ENCODE measurements at places on chromosomes 4 and X. TPM values are rescaled to one million over a fixed set of nuclear protein-coding genes. Genes with fewer than 3 reads are reported as not detected.

The XAGE1A gene
- total RNA-seq, result not detected

GRCh38 chr4:87219632-87220093 is 755 bp downstream of the KLHL8 start:
- peak overlapping the region; percentile 86 for H3K27ac ChIP-seq
- peak; percentile 45 for DNase-seq
- H3K4me1 ChIP-seq, result no peaks in the 10 kb centered on the region
- no peaks in the 10 kb centered on the region for H3K36me3 ChIP-seq
- peak overlapping the region; percentile 73 for H3K4me3 ChIP-seq

DNA sequence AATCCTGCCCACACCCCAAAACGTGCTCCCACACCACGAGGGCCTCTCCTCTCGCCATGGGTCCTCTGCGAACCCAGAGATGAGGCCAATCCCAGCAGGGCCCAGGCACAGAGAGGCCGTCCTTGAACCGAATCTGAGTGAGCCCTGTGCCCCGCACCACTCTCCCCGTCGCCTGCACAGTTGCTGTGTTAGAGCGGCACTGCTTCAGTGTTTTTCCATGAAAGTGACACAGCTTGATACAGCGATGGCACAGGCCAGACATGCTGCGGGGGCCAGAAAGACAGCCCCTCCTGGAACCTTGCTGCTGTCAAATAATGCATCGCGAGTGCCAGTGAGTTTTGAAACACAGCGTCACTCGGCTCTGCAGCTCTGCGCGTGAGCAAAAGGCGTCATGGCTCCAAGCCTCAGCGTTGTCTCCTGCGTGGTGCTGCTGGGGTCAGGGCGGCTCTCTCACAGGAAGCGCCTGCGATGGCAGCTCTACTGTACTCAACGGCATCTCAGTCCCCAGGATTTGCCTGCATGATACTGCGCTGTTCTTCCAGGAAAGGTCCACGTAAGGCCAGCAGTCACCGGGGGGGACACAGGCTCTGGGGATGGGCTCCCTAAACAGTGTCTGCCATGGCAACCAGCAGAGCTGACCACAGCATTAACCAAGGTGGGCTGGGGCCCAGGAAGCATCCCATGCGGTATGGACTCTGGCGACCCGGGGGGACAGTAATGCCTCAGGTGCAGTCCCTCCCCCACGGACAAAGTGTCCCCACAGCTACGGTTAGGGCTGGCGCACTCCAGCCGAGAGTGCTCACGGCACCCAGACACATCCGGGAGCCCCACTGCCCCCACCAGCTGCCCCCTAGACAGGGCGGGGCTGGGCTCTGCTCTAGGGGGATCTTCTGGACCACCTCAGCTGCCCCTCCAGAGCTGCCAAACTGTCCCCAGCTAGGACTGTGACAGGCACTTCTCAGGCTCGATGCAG is 63.1 kb downstream of the ACOX3 start:
- DNase-seq, result no peak
- H3K4me3 ChIP-seq, result no peak overlapping the region
- H3K27ac ChIP-seq, result no peak overlapping the region
- no peaks in the 10 kb centered on the region for H3K36me3 ChIP-seq

The PPEF1 gene
- not detected for total RNA-seq

DNA sequence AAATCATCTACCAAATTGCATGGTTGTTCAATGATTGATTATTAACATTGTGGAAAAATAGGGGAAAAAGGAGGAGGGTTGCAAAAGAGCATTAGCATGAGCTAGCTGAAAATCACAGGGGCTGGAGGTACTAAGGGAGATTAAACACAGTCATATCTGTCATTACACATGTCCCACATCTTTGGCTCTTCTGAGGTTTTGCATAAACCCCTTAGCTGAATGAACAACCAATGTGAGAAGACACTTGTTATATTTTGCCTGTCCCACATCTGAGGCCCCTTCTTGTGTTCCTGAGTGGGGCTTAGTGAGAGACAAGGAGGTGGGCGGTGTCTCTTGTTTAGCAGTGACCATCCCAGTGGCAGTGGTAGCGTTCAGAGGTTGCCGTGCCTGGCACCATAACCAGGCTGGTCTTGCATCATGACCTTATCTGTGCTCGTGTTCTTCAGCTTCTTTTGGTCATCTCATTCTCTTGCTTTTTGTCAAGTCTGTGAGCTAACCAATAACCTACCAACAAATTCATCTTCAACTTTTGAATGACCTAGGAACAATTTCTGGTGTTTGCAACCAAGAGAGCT is 95.6 kb downstream of the MID1IP1 start:
- no peaks in the 10 kb centered on the region for H3K4me1 ChIP-seq
- no peak overlapping the region for H3K27ac ChIP-seq
- H3K4me3 ChIP-seq, result no peak overlapping the region

DNA sequence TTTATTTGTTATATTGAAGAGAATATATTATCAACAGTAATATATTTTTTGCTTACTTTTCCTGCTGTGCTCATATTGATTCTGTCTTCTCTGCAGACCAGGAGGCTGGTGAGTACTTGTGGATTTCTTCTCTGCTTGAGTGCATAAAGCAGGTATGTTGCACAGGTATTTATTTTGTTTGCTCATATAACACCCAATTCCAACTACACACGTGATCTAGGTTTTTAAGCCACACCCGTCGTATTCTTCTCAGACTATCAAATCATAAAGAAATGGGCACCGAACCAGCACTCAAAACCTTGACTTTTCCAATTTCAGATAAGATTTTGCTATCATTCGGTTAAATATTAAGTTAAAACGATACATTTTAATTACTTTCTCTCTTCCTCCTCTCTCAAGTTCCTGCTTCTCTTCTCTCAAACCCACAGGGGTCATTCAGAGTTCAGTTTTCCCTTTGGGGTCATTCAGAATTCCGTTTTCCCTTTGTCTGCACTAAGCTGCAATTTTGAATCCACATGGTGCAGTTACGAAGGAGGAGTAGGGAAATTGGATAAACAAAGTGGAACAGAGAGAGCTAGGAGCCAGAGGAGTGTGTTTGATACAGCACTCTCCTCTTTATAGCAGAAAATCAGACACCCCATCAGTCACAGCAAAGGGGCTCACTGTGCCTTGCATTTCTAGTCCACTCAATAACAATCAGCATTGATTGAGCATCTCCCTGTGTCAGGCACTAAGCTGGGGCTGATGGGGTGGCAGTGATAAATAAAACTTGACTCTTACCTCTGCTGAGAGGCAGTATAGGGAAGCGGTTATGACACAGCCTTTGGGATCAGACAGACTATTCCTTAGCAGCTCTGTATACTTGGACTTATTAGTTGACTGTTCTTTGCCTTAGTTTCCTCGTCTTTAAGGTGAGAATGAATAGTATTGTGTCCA is at the start of gene ADH1C:
Gene ADH1C, minus strand, starts transcription at position 145 of the 936 bp plus-strand sequence. Its CDS starts 71 bp downstream, at position 74.
- H3K27me3 ChIP-seq, result no peaks in the 10 kb centered on the region
- no peak for DNase-seq
- H3K27ac ChIP-seq, result no peak within 1 kb of the TSS
- no peaks in the 10 kb centered on the region for H3K36me3 ChIP-seq
- H3K4me1 ChIP-seq, result peaks cover 8% of the 10 kb centered on the region

DNA sequence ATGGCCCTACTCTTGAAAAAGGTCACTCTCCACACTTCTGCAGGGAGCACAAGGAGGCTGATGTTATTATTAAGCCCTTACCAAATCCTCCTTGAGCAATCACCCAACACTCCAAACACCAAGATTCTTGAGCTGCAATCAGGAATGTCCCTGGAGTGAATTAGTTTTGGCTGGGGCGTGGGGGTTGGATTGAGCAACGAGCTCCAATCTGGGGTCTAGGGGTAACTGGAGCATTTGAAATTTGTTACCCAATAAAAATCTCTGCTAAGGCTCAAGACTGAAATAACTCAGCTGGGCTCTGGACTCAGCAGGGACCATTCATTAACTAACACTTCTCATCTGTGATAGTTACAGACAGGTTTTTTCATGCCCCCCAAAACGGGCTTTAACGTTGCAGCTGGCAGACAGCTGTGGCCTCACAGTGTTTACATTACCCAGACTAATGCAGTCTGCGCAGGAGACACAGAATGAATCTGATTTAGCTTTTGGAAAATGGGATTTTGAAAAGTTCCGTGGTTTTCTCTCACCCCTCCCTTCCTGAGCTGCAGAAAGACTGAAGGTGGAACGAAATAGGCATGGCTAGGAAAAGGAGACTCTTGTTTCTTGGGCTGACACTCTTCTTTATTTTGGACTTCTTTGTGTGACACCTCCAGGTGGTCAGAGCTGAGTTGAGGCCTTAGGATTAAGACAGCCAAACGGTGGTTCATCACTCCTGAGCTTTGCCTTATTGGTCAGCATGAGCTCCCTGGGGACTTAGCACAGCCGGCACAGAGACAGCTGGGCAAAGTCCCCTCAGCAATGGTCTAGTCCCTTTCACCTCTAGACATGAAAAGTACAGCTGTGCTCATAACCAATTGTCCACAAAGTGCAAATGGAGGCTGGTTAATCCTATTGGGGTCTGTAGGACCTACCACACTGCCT is 26.6 kb downstream of the PLAC1 start:
- peaks cover 2% of the 10 kb centered on the region for H3K4me1 ChIP-seq
- no peaks in the 10 kb centered on the region for H3K36me3 ChIP-seq
- DNase-seq, result peak; percentile 56

DNA sequence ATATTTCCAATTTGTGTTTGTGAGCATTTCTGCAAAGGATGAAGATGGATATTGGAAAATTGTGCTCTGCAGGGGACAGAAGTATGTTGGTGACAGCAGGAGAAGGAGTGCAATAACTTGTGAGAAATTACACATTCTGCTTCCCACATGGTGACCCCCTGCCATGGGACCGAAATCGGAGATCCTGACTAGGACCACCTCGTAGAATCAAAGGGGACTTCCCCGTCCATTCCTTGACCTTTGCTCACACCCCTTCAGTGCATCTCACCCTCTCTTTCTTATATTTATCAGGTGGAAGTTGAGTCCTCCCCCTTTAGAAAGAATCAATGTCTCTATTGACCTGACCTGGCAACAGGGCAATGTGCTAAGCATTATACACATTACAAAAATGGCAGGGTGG is 118.9 kb upstream of the GPC4 start:
- no peak overlapping the region for H3K27ac ChIP-seq
- H3K27me3 ChIP-seq, result no peaks in the 10 kb centered on the region
- H3K4me3 ChIP-seq, result no peak overlapping the region
- H3K4me1 ChIP-seq, result no peaks in the 10 kb centered on the region
- no peak for DNase-seq
- no peaks in the 10 kb centered on the region for H3K36me3 ChIP-seq

The PDZD4 gene
- 0.83 TPM for total RNA-seq

GRCh38 chr4:86557526-86557925 is 36.6 kb upstream of the PTPN13 start:
- H3K27me3 ChIP-seq, result no peaks in the 10 kb centered on the region
- H3K4me1 ChIP-seq, result no peaks in the 10 kb centered on the region
- H3K27ac ChIP-seq, result no peak overlapping the region
- DNase-seq, result no peak
- H3K36me3 ChIP-seq, result no peaks in the 10 kb centered on the region

DNA sequence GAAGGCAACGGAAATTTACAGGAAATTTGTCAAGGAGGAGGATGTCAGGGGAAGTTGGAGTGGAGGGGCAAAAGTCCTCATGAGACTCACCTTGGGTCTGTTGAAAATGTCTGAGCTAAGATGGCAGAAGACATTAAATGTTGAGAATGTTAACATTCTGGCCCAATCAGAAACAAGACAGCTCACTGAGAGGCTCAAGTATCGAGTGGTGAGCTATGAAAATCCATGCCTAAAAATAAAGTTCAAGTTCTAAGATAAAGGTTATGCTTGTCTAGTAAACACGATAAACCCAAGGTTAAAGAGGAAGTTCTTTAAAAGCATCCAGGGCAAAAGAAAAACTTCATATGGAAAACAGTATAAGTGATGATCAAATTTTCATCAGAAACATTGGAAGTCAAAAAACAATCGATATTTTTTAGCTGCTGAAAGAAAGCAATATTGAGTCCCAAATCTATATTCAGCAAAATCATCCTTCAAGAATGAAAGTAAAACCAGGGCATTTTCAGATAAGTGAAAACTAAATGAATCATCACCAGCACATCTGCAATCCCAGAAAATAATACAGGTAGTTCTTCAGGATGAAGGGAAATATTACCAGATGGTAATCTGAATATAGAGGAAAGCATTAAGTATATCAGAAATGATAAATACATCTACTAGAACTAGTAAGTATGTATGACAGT is 462.4 kb downstream of the TLL1 start:
- no peak for DNase-seq
- H3K36me3 ChIP-seq, result no peaks in the 10 kb centered on the region
- no peaks in the 10 kb centered on the region for H3K27me3 ChIP-seq
- no peak overlapping the region for H3K4me3 ChIP-seq
- H3K27ac ChIP-seq, result no peak overlapping the region

The CXXC4 gene
- 2.8 TPM for total RNA-seq

- no peak for DNase-seq
- no peaks in the 10 kb centered on the region for H3K27me3 ChIP-seq
- no peaks in the 10 kb centered on the region for H3K36me3 ChIP-seq
- H3K27ac ChIP-seq, result no peak overlapping the region
- no peaks in the 10 kb centered on the region for H3K4me1 ChIP-seq
Measured at GRCh38 chr4:134126000-134126560, 75.5 kb downstream of the PABPC4L start.

The MPP1 gene
- total RNA-seq, result 16.6 TPM

GRCh38 chrX:101080326-101081124 is 1.8 kb downstream of the TMEM35A start:
- no peaks in the 10 kb centered on the region for H3K36me3 ChIP-seq
- no peak for DNase-seq
- no peaks in the 10 kb centered on the region for H3K4me1 ChIP-seq
- no peak overlapping the region for H3K4me3 ChIP-seq
- no peak overlapping the region for H3K27ac ChIP-seq

The SSX4B gene
- not detected for total RNA-seq

The RHOXF2B gene
- not detected for total RNA-seq

- H3K36me3 ChIP-seq, result no peaks in the 10 kb centered on the region
- peaks cover 9% of the 10 kb centered on the region for H3K4me1 ChIP-seq
- no peaks in the 10 kb centered on the region for H3K27me3 ChIP-seq
- no peak overlapping the region for H3K4me3 ChIP-seq
Measured at GRCh38 chr4:87516683-87517082, 12.5 kb downstream of the SPARCL1 start.

The UGT2B15 gene
- total RNA-seq, result not detected

GRCh38 chr4:108954880-108955279 is 192.0 kb upstream of the ETNPPL start:
- H3K27me3 ChIP-seq, result peaks cover 5% of the 10 kb centered on the region
- H3K4me3 ChIP-seq, result no peak overlapping the region
- H3K4me1 ChIP-seq, result no peaks in the 10 kb centered on the region
- no peak overlapping the region for H3K27ac ChIP-seq
- DNase-seq, result no peak
- no peaks in the 10 kb centered on the region for H3K36me3 ChIP-seq

DNA sequence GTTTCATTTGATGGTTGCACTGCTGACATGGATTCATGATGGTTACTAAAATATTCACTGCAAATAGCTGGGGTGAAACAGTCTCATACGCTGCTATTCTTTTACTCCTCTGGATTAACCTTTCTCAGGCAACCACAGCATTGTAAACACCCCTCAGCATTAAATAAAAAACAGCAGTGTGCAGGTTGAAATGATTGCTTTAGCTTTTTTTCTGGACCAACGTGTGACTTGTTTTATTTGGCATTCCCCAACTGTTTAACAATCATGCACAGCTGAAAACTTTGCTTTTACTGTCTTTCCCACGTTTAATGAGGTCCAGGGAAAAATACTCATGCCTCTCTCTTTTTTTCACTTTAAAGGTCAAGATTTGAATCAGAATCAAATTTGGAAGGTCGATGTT is 490.8 kb downstream of the RAPGEF2 start:
- no peak overlapping the region for H3K27ac ChIP-seq
- H3K4me1 ChIP-seq, result no peaks in the 10 kb centered on the region
- no peaks in the 10 kb centered on the region for H3K36me3 ChIP-seq
- DNase-seq, result no peak

The TGIF2LX gene
- not detected for total RNA-seq

- H3K27ac ChIP-seq, result no peak overlapping the region
- H3K27me3 ChIP-seq, result no peaks in the 10 kb centered on the region
Measured at GRCh38 chr4:176259330-176260090, 9.5 kb downstream of the ASB5 start.

All from ovary (tissue), 10 donors.